ENCODE measurements at places on chromosomes 7 and 10.

- DNase-seq: no peak
These were observed 68.5 kb downstream of the CXCL12 start for GRCh38 chr10:44316187-44316921.

DNA sequence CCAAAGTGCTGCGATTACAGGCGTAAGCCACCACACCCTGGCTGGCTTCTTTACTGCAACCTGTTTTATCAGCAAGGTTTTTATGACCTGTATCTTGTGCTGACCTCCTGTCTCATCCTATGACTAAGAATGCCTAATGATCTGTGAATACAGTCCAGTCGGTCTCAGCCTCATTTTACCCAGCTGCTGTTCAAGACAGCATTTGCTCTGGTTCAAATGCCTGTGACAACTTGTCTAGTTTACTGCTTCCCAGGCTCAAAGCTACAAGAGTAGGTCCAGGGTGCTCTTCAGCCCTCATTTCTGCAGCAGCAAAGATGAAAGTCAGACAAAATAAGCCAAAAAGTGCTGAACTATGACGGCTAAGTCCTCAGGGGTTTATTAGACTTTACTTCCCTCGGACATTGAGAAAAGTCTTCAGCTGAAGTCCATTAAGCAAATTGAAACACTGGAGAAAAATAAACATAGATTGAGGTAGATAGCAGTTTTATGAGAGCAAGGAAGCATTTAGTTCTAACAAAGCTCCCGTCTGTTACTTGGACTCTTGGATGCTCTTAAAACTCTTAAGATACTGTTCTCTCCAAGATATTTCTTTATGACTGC is 12.5 kb upstream of the LYZL1 start:
- DNase-seq: no peak

DNA sequence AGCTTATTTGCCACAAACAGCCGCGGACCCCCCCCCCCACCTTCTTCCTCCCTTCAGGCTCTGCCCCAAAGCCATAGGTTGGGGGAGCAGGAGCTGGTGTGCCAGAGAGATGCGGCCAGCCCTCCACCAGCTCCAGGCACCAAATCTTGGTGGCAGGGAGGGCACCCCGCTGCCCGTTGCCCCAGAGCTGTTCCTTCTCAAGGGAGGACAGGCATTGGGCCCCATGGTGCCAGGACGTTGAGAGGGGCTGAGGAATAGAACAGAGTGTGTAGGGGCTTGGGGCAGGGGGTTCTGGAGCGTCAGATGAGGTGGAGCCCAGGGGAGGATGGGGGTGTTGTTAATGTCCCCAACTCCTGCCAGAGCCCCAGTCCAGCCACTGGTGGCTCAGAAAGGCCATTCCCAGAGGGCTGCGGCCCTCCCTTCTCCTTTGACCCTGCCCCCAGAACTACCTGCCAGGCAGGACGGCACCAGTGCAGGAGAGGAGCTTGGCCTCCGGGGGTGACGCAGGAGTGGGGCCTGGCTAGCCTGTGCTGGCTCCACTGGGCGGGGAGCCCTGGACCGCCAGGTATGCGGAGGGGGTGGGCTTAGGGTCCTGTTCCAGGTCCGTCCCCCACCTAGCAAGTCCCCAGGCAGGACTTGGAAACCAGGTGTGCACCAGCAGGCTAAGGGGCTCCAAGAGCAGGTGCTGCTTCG is 10.0 kb upstream of the SEC24C start:
- DNase-seq: no peak

DNA sequence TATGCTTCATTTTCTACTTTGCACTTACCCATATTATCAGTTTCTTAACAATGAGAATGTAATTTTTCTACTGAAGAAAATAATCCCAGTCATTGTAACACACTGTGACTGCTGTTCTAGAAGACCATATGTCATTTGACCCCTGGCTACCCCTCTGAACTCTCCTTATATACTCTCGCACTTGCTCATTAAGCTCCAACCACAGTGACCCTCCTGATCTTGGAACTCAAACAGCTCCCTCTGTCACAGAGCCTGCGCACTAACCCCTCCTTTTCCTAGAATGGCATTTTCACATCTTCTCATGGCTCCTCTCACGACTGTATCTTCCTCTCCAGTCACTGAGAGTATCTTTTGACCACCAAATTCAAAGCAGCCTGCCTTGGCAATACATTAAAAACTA is 169.7 kb downstream of the CACNA2D1 start:
- no peak for DNase-seq

DNA sequence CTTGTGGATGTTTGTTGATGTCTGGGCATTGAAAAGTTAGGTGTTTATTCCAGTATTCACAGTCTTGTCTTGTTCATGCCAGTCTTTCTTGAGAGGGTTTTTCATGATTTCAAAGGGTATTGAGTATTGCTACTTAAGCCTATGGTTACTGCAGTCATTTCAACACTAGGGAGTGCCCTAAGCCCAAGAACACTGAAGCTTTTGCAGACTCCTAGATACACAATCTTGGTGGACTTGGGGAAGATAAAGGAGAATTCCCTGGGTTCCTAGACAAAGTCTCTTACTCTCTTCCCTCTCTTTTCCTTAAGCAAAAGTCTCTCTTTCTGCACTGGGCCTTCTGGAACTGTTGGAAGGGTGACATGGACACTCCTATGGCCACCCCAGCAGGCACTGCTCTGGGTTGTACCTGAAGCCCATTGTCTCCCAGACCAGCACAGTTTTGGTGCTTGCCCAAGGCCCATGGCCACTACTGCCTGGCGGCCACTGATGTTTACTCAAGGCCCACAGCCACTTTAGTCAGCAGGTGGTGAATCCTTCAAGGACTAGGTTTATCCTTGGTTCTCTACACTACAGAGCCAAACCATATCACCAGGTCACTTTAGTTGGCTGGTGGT is 24.9 kb downstream of the SAMD9 start:
- DNase-seq: peak; percentile 79

DNA sequence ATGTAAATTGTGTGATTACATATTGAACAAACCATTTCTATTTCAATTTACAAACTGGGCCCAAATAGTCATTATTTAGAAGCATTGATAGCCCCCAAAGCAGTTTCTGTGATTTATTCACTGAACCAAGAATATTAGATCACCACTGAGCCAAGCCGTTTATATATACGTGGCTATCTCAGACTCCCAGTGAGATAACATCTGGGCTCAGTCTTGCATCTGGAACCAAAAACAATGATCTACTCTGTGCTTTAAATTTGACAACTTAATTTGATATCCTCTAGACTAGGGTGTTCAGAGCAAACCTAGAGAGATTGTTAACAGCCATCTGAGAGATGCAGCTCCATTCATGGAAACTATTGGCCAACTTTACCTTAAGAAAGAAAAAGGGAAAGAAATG is 41.4 kb upstream of the BTBD16 start:
- DNase-seq: no peak

GRCh38 chr7:91398341-91398740 is 134.1 kb downstream of the FZD1 start:
- DNase-seq: no peak

DNA sequence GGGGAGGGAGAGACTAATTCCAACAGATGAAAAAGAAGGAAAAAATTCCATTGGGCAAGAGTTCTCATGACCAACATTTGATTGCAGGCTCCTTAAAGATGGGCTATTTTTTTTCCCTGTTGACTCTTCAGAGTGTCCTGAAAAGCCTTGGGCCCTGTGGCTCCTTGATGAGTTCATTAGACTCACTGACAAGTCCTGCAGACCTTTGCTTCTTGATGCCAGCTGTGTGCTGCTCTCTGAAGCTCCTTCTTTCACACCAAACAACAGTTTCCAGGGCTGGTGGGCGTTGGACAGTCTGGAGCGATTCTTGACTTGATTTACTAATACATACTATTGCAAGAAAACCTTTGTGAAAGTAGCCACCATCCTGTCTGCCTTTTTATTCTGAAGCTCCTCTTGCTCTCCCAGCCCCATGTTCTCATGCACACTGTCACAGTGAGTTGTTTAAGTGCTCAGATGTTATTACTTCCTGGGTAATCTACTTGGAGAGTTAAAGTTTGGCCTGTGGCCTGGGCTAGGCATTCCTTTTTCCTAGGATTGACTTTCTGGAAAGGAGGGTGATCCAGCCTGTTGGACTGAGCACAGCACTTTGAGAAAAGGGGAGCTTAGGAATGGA is 250.3 kb downstream of the PTEN start:
- DNase-seq: no peak

DNA sequence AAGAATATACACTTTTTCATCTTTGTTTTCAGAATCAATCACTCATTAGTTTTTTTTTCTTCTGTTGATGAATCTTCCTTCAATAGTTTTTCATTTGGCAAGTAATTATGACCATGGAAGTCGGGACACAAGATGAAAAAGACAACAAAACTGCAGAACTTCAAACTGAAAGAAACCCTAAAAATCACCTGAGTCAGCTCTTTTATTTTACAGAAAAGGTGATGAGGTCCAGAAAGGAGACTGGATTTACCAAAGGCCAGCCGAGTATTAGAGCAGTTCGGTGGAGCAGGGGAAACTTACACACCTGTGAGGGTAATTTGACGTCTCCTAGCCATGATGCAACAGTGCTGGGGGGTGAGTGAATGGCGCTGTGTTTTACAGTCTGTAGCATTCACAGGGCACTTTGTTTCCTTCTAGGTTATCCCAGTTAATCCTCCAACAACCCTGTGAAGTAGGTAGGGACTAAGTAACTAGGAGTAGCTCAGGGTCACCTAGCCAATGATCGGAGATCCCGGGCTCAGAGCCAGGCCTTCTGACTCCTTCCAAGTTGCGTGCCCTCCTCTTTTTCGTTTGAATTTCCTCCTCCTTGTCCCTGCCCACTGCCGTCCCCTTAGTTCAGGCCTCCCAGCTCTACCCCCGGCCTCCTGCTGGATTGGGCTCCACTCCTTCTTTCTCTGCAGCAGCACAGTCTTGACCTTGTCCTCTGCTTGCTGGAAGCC is 14.0 kb downstream of the RBM20 start:
- DNase-seq: no peak

- DNase-seq: no peak
These were observed 342.7 kb upstream of the KLF6 start for GRCh38 chr10:4127518-4128315.

GRCh38 chr10:58266003-58266825 is 1.5 kb downstream of the IPMK start:
- DNase-seq: peak; percentile 63

- DNase-seq: peak; percentile 11
These were observed 142.7 kb downstream of the ICA1 start for GRCh38 chr7:8119262-8119661.

- DNase-seq: peak; percentile 86
These were observed at the start of gene PSMG3 for GRCh38 chr7:1569833-1570632. TSS of gene PSMG3 (minus strand) at chr7:1570032. CDS start at chr7:1569339, 693 bp downstream.

DNA sequence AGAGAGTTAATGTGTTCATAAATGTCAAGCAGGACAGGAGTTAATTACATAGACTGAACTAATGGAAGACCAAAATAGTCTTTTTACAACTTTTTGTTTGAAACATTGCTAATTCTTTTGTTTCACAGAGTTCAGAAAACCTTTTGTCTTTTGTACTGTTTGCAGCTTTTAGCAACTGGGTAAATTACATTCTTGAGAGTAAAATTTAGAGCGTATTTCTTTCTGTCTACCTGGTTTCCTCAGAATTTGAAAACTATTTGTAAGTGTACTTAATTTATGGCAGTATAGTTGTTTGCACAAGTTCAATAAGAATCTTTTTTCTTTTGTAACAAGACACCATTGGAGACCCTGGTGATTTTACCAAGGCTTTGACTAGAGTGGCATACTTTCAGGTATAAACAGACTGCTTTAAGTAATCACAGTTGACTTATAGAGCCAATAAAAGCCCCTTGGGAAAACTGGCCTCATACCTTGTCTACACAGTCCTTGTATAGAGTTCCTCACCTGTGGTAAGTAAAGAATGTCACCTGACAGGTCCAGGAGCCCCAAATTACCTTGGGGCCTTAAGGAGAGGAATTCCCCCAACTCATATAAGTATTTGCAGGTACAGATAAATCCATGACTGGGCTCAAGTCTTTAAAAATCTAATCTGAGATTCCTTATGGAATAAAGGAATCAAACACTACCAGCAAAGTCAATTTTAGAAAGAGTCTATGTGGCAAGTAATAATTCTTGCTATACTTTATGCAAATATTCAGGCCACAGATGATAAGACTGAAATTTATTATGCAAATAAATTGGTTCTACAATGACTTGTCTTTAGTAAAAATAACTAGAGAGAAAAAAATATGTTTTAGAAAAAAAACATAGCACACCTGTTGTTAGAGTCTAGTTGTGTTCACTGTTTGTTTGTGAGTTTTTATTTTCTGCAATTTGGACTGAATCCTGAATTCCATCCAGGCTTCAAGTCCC is 23.6 kb upstream of the CREB3L2 start:
- DNase-seq: no peak

DNA sequence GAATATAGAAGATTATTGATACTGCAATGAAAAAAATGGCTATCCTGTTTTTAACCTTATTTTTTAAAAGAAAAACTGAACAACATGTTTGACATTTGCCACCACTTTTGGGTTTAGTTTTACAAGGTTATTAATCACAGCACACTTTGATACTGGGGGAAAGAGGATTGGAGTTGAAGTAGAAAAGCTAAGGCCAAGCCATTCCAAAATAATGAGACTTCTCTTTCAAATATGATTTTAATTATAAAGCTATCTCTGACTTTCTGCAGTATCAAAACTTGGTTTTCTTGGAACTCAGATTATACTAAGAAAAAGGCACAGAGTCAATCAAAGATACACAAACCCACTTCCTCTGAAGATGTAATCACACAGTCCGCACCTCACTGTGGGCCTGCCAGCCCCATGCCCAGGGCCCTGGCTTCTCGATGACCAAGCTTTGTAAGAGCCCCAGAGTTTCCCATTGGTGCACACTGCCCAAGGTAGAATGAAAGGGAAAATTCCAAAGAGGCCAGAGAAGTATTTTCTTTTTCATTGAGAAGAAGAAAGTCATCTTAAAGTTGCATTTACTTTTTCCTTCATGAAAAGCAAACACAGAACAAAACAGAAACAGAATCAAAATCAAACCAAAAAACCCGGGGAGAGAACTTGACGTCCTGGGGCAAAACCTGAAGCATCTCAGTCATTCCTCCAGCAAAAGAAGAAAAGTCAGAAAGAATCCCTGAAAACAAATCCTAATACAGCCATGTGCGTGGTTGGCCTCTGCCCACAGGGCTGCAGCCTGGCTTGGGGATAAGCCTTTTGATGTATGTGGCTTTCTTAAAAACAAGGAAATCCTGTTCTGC is 187.7 kb upstream of the KLF6 start:
- peak; percentile 35 for DNase-seq

GRCh38 chr10:26389533-26389932 is 48.6 kb upstream of the APBB1IP start:
- DNase-seq: no peak

GRCh38 chr7:15891151-15891881 is 204.8 kb upstream of the MEOX2 start:
- peak; percentile 63 for DNase-seq

- no peak for DNase-seq
These were observed 228.8 kb upstream of the MTPN start for GRCh38 chr7:136205956-136206355.
